GM23248 (cell line): ENCODE measurements at places on chromosomes 12 and 14. TPM values are rescaled to one million over a fixed set of nuclear protein-coding genes. Genes with fewer than 3 reads are reported as not detected.

Gene NFYB
- 31.5 and 42.2 TPM in 2 replicates for total RNA-seq

- no peak for DNase-seq
Measured at GRCh38 chr12:121789800-121790728, 3.4 kb downstream of the RHOF start.

DNA sequence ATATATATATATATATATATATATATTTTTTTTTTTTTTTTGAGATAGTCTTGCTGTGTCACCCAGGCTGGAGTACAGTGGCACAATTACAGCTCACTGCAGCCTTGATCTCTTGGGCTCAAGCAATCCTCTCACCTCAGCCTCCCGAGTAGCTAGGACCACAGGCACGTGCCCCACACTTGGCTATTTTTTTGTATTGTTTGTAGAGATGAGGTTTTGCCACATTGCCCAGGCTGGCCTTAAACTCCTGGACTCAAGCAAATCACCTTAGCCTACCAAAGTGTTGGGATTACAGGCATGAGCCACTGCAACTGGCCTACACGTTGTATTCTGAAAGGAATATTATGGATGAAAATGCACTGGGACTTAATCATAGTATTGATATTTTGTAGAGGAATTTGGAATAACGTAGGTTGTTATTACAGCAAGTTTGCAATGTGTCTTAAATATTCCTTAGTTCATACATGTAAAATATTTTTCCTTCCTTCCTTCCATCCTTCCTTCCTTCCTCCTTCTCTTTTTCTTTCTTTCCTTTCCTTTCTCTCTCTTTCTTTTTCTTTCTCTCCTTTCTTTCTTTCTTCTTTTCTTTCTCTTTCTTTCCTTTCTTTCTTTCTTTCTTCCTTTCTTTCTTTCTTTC is 862 bp downstream of the KLRB1 start:
- no peak for DNase-seq

- no peak for DNase-seq
Measured at GRCh38 chr12:76208129-76208528, 123.6 kb upstream of the NAP1L1 start.

GRCh38 chr14:105244334-105244733 is 4.0 kb upstream of the BTBD6 start:
- DNase-seq: no peak

DNA sequence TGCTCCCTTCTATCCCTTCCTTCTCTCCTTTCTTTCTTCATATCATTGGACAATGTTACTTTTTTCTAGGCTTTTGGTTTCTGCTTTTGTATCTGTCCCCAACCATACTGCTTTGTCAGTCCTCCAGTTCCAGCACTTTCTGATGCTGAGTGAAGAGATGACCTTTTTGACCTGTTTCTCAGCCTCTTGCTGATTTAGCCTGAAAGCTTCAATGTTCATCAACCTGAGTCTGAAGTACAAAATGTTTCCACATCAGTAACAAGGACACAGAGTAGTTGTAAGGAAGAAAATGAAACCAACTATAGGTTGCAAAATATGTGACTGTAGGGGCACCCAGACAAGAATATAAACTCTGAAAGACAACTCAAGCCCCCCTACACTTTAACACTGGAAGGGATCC is 25.2 kb upstream of the AKAP6 start:
- DNase-seq: no peak

Gene A2ML1
- not detected in 2 replicates for total RNA-seq
